GM04504 (cell line): ENCODE measurements at places on chromosomes 7 and 10.

DNA sequence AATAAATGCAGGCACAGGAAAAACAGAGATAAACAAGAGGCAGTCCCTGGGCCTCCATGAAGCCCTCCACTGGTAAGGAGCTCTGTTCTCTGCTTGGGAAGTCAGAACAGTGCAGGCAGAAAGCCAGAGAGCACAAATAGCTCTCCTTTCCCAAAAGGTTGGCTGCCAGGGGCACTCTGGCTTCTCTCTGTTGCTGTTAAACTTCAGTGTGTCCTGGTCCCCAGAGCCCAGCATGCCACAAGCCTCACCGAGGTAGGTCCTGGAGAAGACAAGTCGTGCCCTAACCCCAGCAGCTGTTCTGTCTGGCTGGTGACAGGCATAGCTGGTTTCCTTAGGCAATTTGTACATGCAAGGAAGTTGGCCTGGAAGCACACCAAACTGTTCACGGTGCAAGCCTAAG lies 17.3 kb downstream of the SLC16A12 start:
- no peak for DNase-seq

DNA sequence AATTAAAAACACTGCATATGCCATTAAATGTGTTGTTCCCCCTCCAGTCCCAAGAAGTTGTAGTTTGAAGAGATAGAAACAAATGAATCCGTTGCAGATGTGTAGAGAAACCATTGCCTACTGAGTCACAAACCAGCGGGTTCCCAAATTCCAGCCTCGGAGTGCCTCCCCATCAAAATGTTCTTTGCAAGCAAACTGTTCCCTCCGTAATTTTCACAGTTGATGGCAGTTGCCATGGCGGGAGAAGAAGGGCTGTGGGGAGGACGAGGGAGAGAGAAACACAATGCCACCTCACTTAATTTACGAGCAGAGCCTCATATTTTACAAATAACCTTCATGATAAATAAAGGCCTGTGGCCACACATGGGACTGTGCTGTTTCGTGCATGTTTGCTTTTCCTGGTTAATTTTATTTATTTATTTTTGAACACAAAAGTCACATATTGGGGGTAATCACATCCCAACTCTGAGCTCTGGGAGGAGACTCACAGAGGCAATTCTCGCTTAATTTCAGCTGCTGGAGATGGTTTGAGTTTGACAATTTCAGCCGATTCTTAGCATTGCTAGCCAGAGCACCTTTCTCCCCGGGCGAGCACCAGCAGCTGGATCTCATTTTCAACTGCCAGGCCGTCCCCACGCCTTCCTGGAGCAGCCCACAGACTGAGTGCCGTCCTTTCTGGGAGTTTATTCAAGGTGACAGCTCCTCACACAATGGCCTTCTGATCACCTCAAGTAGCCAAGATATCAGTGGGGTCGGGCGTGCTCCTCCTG lies 1084.2 kb downstream of the KCNMA1 start:
- DNase-seq, result no peak

- no peak for DNase-seq
These were observed 48.1 kb downstream of the CCNY start for GRCh38 chr10:35384265-35384868.

DNA sequence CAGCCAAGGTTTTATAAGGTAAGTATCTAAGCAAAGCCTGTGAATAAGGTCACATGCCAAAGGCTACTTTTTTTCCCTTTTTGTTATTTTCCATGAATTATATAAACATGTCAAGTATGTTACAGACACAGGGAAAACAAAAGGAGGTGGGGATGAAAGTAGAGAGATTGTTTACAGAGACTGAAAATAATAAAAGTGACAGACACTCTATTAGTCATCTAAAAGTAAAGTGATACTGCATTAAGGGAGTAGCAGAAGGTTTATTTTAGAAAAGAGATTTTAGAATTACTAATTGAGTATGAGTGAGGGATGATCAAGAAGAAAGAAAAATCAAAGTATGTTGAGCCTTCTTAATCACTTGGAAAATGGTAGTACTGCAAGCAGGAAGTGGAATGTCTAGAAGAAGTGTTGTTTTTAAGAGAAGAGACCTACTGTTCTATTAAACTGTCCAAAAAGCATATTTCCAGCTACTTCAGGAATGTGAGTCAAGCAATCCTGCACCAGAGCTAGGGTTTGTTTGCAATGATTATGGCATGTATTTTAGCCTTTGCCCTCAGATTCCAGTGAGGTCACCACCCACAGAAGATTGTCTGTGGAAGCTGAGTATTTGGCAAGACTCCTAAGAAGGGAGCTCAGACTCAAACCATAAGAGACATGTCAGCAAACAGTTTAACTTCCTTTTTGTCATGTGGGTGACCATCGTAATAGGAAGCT lies 177.9 kb upstream of the PLXDC2 start:
- DNase-seq, result peak; percentile 76

DNA sequence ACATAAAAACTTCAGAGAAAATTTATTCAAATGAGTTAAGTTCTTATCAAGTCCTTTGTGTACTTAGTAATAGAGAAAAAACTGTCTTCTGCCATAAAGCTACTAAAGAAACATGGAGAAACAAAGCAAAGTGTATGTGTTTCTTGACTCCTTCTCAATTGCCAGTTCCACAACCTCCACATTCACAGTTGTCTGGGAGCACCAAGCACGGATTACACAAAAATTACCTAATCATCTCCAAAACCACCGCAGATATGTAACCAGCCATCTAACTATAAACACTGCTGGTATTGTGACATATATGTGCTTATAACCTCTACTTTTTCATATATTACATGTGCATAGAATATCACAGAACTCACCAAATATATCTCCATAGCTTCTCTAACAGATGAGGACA lies 23.1 kb downstream of the MAGI2 start:
- no peak for DNase-seq

GRCh38 chr10:74994854-74995253 lies 116.6 kb upstream of the SAMD8 start:
- DNase-seq, result no peak
